ENCODE measurements at places on chromosomes 12 and 14.

- DNase-seq = no peak
Observed at GRCh38 chr14:105051182-105052109, 13.8 kb downstream of the GPR132 start.

GRCh38 chr12:26461776-26462175 is 266.4 kb downstream of the SSPN start:
- DNase-seq = no peak

GRCh38 chr12:72546106-72546505 is 273.9 kb downstream of the TRHDE start:
- peak; percentile 10 for DNase-seq

GRCh38 chr12:124395284-124395752 is 100.4 kb downstream of the RFLNA start:
- peak; percentile 71 for DNase-seq

DNA sequence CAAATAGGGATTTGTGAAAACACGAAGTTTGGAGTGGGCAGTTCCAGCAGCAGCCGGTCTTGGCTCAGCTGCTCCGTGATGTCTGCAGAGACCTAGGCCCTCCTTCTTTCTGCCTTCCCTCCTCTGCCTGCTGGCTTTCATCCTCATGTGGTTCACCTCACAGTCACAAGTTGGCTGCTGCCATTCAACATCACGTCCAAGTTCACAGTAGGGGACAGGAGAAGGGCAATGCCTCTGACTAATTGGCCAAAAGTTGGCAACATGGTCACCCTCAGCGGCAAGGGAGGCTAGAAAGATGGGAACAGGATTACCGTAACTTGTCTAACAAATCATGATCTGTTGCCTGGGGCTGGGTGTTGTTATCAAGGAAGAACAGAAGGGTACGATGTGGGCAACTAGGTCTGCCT is 7.8 kb upstream of the CACNA2D4 start:
- DNase-seq = no peak

DNA sequence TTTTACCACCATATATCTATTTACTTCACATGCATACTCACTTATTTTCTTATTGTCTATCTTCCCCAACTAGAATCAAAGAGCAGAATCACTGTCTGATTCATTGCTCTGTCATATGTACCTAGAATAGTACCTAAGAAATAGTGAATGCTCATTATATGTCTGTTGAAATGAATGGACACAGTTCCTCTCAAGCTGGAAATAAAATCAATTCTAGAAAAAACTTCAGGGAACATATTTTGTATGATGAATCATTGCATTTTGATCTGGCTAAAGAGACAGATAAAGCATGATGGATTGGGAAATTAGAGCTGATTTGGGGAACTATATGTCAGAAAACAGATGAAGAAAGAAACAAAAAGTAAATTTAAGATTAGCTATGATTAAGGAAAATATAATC is 623.3 kb downstream of the C12orf50 start:
- no peak for DNase-seq

DNA sequence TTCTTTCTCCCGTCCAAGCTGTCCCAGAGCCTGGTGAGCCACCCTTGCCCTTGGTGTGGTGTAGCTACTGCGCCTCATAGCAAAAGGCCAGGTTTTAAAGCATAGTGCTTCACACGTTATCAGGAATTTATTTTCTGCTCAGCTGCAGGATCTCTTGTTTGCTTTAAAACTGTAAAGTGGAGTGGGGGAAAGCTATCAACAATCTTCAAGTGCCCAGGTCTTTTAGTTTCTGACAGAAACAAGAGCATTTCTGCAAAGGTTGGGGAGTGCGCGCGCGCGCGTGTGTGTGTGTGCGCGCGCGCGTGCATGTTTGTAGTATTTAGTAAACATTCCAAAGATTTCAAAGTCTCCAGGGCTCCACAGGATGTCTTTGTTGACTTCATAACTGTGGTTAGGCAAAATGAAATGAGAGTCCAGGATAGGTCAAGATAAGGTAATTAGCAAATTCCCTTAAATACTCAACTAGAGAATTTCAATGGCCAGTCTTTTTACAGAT is 45.5 kb downstream of the EML1 start:
- peak; percentile 24 for DNase-seq

DNA sequence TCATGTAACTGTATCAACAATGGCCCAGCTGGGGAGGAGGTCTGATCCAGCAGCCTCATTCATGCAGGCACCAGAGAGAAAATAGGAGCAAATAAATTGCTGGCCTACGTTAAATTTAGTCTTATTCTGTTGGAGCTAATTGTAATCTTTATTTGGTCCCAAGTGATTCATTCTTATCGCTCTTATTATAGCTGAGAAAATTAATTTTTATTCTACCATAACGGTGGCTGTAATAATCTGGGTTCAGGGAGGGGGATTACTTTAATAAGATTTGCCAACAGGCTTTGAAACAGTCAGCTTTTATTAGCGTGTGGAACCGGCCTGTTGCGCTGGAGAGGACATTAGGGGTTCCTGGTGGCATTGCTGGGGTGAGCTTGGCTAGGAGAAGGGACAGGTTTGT is 254.9 kb downstream of the AACS start:
- DNase-seq = no peak

GRCh38 chr12:89951050-89951693 is 242.5 kb upstream of the ATP2B1 start:
- DNase-seq = peak; percentile 93

- peak; percentile 86 for DNase-seq
Observed at GRCh38 chr12:532908-533565, 73.3 kb downstream of the B4GALNT3 start.

GRCh38 chr14:77032491-77032843 is 4.0 kb upstream of the IRF2BPL start:
- DNase-seq = no peak

GRCh38 chr12:91851741-91852477 is 293.7 kb downstream of the BTG1 start:
- DNase-seq = no peak

DNA sequence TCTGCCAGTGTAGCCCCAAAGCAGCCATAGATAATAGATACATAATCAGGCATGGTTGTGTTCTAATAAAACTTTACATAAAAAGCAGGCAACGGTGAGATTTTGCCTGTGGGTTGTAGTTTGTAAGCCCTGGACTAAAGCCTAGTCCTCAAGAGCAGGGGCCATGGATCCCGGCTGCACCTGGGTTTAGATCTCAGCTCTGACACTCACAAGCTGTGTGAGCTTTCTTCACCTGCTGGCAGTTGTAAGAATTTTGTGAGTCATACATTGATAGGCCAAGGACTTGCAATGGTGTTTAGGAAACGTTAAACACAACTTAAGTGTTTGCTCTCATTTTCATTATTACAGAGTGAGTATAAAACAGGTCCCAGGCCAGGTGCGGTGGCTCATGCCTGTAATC is 395.8 kb upstream of the TBX3 start:
- DNase-seq = no peak

DNA sequence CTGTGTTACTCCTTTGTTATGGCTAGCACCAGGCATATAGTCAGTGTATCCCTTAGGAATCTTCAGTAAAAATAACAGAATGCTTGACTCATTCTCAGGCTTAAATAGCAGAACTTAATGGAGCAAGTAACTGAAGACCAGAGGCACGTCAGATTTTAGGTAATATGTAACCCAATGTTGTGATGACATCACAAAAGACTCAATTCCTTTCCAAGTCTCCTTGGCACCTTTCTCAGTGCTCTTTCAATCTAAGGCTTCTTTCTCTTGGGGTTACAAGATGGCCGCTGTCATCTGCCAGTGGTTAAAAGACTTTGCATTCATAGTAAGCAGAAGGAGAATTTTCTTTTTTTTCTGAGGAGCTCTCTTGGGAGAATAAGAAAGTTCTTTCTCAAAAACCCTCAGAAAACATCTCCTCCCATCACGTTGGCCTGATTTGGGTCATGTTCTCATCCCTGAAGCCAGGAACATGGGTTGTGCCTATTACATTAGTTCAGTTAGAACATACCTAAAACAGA is 33.4 kb upstream of the DCN start:
- peak; percentile 10 for DNase-seq

DNA sequence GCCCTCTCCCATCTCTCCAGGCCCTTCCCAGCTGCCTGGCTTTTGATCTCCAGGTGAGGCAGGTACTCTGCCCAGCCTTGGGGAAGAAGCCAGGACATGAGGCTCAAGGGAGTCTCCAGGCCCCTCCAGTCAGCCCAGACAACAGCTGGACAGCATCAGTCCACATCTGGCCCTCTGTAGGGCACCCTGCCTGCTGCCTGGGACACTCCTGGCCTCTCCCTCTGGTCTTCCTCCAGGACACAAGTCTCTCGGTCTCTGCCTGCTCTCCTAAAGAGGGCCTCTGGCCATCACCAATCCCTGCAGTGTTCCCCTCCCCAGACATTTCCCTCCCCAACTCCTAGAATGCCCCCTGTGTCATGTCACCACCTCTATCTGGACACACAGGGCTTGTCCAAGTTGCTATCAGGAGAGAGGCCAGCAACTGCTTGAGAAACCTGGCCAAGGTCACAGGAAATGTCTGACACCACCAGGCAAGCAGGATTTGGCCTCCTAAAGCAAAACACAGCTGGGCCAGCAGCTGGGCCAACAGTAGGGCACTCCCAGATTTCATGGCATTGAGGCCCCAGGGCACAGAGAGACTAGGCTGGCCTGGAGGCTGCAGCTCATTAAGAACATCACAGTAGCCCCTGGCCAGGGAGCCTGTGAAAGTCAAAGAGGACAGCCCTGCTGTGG is 29.0 kb downstream of the LTBP2 start:
- DNase-seq = peak; percentile 17

GRCh38 chr14:64614805-64615391 is 65.1 kb downstream of the PPP1R36 start:
- DNase-seq = no peak

DNA sequence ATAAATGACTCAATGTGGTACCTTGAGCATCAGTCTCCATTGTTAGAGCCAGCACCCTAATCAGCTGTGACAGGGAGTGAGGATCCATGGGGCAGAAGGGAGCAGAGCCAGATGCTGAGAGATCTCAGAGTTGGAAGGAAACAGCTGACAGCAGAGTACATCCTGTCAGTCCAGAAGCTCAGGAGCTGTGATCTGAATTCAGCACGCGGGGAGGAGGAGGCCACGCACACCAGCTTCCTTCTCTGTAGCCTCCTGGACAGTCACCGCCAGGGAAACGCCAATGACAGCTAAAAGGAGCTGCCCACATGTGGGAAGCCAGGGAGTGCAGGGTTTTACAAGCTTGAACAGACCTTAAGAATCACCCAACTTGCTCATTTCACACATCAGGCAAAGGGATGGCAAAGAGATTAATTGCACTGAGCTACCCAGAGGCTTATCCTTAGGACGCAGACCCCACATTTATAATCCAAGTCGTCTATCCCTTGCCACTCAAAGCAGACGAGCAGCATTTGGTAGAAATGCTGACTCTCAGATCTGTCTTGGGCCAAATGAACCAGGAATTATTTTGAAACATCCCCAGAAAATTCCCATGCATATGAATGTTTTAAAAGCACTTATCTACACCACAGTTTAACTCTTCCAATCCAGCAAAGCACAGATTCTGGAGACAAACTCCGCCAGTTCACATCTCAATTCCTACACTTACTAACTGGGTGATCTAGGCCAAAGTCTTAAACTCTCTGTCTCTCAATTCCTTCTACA is 322.6 kb upstream of the TMTC1 start:
- no peak for DNase-seq

DNA sequence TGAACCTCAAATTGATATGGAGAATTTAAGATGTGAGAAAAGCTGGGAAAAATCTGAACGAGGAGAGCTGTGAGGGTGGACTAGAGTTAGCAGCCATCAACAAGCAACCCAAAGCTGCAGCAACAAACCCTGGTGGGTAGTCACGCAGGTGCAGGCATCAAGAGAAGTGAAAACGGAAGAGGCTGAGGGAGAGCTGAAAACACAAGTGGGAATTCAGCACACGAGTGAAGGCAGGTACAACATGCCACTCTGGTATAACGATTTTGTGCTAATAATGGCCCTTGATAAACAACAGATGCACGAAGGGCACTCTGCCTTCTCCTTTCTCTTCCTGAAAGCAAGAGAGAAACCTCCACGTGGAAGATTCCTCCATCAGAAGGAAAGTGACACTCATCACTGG is 11.5 kb downstream of the TCL1B start:
- DNase-seq = no peak

DNA sequence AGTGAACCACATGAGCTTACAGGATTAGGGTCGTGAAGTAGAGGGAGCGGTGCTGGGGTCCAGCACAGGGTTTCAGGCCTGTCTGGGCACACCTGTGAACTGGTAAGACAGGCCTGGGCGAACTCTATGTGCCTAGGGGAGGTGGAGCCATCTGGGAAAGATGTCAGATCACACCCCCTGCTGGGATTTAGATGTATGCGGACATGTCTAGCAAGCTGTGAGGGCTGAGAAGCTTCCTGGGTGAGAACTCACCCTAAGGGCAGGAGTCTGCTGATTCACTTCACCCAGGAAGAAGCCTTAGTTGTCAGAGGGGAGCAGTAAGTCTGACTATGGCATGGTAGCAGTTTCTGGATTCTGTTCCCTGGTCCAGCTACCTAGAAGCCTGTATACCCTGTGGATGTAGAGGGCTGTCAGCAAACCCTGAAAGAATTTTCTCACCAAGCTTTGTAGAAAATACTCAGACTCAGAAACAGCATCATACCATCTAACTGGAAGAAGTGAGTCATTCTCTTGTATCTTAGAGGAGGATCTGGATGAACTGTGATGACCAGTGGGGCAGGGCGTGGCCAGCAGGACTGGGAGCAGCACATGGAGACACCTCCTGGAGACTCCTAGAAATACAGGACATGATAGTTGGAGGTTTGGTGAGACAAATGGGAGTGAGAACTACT is 11.2 kb upstream of the PYGL start:
- peak; percentile 98 for DNase-seq
